Fibroblast of skin of back (primary cell): ENCODE measurements at places on chromosomes 1 and 21.

DNA sequence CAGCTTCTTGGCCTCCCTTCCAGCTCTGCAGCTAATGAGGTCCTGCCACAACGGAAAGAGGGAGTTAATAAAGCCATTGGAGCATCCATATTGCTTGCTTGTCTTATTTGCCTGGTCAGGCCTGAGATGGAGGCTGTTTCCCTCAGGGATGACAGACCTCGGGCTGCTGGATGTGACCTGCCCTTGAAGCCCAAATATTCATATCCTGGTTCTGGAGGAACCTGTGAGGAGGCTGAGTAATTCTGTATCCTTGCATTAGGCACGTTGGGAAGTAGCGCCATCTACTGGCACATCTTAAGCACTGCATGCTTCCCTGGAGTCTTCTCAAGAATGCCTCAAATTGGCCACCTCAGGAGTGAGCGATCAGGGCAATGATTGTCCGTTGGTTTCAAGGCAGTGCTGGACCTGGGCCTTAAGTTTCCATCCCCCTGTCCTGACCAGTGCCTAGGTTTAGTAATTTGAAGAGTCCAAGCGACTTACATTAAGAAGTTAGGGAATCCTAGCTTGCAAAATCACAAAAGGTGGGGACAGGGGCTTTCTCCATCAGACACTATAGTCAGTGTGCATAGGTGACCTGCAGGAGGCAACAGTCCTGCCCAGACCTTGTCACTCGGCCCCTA is 13.8 kb upstream of the NASP start:
- DNase-seq, result peak; percentile 64

- peak; percentile 83 for DNase-seq
Measured at GRCh38 chr1:188425687-188426086, 1596.9 kb downstream of the PLA2G4A start.

DNA sequence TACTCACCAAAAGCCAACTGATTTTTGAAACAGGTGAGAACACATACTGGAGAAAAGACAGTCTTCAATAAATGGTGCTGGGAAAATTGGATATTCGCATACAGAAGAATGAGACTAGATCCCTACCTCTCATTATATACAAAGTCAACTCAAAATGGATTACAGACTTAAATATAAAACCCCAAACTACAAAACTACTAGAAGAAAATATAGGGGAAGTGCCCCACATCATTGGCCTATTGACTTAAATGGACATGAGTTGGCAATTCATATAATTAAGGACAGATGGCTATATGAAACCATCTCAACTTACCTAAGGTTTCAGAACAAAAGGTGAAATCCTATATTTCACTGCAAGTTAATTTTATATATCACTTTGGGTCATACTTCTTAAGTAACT is 60.1 kb downstream of the C4BPA start:
- no peak for DNase-seq

GRCh38 chr1:17802164-17802563 is 47.0 kb downstream of the ACTL8 start:
- DNase-seq, result peak; percentile 36

- DNase-seq, result no peak
Measured at GRCh38 chr1:51321924-51322280, 8.5 kb downstream of the TTC39A start.

GRCh38 chr1:181789395-181789794 is 272.1 kb downstream of the ZNF648 start:
- DNase-seq, result no peak
